ENCODE measurements at places on chromosomes 3 and 15.

DNA sequence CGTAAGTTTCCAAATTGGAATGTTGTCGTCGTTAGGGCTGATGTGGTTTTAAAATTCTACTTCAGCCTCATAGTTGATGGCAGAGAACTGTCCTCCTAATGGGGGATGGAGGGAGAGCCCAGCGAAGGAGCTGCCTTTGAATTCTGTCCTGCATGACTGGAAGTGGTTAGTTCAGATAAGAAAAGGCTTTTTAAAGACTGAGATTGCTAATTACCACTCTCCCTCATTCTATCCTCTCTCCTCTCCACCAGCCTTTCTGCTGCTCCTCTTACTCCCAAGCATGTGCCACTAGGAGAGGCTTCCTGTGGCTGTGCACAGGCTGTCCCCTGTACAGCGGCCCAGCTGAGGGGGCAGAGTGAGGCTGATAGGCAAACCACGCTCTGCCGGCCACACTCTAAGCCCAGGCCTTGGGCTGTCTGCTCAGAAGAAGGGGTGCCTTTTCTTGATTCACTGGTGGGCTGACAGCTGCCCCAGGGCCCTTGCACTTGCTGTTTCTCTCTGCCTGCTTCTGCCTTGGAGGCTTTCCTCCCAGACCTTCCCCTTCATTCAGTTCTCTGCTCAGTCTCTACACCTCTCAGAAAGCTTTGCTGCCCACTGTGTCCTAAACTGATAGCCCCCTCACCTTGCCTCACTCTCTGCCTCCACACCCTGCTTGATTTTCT lies 8.7 kb upstream of the PAQR9 start:
- DNase-seq = no peak

- DNase-seq = no peak
Observed at GRCh38 chr3:63624941-63625560, 27.4 kb upstream of the SNTN start.

DNA sequence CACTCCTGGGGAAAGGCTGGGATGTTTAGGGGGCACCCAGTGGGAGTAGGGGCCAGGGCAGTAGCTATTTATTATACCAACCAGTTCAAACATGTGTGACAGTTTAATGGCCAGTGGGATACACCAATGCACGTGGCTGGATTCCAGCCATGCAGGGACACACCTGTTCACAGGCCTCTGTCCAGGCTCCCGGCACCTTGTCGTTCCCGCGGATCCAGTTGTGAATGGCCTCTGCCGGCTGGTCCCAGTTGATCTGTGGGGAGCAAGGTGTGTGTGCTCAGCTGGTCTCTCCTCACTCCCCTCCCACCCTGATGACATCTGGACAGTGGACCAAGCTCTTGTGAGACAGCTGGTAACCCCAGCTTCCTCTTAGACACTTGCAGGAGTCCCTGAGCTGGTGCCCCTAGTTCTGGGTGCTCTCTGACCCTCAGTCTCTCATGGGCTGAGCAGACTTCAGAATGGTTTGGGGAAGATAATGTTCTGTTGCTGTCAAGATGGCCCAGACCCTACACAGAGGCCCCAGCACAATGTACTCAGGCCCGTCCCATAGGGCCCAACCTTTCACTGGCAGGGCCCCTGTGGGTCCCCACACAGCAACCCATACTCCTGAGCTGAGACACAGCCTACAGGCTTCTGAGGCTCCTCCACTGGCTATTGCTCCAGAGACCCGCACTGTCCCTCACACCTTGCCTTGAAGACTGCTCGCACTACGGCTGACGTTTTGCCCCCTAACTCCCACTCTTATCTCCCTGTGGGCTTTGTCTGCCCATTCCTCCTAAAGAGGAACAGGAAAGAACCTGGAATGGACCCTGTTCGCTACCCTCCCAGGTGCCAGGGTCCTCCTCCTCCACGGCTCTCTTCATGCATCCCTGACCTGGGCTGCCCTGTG lies 25.8 kb downstream of the ALDH1L1 start:
- DNase-seq = no peak

DNA sequence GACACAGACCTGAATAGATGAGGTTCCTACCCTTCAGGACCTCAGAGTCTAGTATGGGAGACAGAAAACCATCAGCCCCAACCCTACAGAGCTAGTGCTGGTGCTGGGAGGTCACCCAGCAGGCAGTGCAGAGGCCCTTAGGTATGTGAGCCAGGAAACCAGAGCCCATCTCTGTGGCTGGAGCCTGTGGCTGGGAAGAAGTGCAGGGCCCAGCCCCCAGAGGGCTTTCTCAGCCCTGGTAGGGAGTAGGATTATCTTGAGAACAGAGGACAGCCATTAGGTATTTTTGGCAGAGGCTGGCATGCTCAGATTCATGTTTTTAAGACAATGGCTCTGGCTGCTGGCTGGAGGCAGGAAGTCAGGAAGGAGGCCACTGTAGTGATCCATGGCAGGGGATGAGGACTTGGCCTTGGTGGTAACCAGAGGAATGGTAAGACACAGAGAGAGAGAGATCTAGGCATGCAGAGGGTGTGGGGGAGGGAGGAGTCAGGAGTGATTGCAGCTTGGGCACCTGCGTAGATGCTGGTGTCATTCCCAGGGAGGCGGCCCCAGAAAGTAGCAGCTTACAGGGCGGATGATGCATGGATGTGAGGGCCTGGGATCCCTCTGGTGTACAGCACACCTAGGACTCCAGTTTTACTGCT lies 220.9 kb upstream of the EIF1B start:
- DNase-seq = no peak

DNA sequence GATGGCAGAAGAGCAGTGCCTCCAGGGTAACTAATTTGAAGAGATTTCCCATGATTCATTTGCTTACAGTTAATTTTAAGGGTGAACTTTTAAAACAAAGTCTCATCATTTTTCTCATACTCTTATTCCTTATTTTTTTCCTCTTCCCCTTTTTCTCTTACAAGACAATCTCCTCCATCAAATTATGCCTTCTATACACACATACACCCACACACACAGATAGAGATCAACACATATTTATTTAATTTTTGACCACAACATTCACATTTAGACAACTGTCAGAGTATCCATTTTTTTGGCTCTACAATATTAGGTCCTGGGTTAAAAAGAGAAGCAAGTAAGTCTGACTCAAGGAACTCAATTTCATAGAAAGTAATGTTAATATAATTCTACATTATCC lies 37.6 kb downstream of the AAGAB start:
- DNase-seq = no peak

DNA sequence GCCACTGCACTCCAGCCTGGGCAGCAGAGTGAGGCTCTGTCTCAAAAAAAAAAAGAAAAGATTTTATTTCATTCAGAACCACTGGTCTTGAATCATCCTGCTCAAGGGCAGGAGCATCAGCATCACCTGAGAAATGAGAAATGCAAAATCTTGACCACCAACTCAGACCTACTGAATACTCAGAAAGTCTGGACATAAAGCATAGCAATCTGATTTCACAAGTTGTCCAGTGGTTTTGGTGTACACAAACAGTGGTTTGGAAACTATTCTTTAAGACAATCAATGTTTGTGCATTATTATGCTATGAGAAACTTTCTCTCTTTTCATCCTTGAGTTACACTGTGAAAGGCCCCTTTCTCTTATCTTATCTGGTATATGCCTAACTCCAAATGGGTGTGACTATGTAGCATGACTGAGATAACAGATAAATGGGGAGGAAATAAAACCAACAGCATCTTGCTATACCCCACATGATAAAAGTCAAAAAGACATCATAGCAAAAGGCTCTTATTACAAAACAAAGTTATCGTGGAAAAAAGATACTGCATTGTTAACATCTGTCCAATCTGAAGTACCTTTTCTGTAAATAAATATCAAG lies 174.2 kb upstream of the STT3B start:
- no peak for DNase-seq

DNA sequence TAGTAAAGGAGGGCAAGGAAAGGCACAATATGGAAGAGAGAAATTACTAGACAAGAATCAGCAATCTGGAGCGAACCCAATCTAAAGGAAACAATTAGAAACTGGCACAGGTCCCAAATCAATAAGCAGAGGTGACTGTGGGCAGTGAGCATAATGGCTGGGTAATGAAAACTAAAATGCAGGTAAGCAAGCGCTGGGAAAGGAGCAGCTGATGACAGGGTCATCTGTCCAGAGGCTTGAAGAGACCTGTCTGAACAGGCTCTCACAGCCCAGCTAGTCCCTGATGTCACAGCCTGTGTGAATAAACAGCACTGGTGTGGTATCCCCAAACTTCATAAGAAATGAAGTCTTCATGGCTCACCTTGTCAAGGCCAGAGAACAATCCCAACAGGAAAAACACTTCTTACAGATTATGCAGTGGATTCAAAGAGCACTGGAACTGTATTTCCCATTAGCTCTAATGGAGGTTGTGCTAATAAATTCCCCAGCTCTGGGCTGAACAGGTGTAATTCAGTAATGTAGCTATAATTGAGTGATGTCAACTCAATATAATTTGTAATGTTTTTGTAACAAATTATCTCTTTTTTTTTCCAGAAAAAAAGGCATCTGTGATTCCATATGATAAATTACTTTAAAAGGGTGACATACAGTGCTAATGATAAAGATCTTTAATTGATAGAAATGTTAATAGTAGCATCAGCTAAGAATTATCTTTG lies 197.3 kb downstream of the FHIT start:
- no peak for DNase-seq

- DNase-seq = no peak
Observed at GRCh38 chr3:13219077-13219901, 146.1 kb upstream of the IQSEC1 start.

DNA sequence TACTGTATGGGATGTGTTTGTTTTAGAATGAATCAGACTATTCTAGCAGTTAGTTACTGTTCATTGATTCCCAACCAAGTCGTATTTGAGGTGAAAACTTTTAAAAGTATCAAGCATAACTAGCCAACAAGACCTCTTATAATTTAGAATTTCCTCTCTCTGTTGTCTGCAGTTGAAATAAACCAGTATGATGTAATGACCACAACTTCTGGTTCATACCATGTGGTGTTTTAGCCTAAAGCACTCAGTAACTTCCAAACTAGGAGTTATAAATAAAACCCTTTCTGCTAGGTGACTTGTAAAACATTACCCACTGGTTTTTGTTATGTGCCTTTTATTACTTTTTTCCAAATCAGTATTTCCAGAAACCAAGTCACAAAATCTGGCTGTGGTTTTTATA lies 19.8 kb upstream of the P2RY12 start:
- DNase-seq = no peak

GRCh38 chr3:57226176-57226575 lies 1.4 kb upstream of the APPL1 start:
- no peak for DNase-seq

DNA sequence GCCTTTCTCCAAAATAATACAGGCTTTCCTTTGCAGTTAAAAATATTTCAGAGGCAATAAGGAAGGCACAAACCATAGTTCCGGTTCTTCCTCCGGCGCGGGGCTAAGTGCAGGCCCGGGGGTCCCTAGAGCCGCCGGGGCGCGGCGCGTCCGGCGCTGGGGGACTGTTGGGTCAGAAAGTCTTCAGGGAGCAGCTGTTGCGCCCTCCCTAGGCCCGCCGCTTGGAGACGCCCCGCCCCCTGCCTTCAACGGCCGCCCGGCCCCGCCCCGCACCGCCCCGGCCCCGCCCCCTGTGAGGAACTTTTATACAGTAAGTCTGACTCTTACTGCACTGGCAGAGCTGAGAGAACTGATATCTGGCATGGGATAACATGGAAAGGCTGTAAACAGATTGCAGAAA lies 283.1 kb upstream of the ARL6 start:
- DNase-seq = no peak

GRCh38 chr3:129614927-129615363 lies 8.5 kb upstream of the PLXND1 start:
- no peak for DNase-seq

DNA sequence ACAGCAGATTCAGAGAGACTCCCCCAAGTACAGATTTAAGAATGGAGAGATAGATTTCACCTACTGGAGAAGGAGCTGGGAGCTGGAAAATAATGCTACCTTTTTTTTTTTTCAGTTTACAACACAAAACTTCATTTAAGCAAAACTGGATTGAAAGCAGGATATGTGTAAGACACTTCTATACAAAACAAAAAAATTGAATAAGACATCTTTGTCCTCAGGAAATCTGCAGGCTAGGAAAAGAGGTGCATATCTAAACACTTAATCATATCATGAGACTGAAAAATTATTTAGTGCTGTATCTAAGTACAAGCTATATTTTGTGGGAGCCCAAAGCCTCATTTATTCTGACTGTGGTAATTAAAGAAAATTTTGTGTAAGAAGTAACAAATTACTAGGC lies 516.1 kb downstream of the ZIC1 start:
- no peak for DNase-seq

DNA sequence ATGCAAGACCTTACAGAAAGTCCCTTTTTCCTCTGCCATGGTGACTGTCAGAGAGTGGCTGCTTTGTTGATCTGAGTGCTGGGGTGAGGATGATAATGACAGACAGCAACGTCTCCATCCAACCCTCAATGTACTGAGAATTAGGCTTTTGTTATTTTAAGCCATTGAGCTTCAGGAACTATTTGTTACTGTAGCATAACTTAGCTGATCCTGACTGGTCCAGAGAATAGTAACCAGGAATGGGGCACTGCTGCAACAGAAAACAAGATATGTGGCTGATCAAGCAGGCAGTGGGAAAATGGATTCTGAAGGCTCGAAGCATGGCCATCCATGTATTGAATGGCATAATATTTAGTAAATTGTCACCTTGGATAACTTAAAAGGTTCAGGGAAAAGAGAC lies 5.2 kb upstream of the KLF13 start:
- no peak for DNase-seq

DNA sequence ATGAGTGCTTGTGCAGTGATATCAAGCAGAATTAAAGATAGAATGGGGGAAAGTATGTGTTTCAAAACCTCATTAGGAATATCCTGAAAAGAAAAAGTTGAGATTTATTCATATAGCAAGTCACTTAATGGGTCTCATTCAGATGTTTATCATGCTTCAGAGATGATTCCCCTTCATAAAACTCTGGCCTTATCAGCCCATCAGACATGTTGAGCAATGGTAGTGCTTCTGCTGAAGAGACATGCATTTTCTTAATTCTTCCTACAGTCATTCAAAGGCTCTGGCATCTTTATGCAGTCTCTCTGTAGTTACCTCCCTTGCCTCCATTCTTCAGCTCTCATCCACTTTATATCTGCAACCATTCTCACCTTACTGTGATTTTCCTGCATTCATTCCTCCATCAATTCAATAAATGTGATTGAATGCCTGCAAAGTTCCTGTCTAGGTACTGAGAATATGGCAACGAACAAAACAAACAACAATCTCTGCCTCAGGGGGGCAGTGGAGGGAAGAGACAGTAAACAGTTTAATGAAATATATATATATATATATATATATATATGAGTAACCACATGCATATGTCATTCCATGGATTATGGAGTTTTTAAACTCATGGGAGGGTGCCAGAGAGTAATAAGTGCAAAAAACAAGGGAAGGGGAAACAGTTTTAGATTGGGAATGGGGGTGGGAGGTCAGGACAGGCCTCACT lies 138.5 kb downstream of the NECTIN3 start:
- DNase-seq = no peak

- no peak for DNase-seq
Observed at GRCh38 chr3:194120789-194121770, 14.9 kb upstream of the HES1 start.

GRCh38 chr3:138082085-138082991 lies 33.1 kb downstream of the DZIP1L start:
- DNase-seq = peak; percentile 11

Data from NCI-H187 treated with DMSO at 0.1 percent for 48 hours (cell line).